ENCODE measurements at places on chromosomes 4 and X.

GRCh38 chr4:6926081-6926480 lies 16.5 kb downstream of the TBC1D14 start:
- DNase-seq = no peak

DNA sequence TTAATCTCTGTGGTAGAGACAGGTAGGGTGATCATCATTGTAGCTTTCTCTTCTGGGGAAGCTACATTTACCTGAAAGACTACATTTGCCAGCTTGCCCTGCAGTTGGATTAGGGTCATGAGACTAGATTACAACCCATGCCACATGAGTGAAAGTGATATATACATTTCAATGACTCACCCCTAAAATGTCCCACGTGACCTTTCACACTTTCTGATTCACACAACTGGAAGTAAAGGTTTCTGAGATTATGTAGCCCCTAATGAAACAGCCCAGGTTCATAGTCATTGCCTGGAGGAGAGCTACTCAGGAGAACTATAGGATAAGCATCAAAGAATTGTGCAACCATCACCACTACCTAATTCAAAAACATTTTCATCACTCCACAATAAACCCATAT lies 17.8 kb downstream of the PDCL2 start:
- DNase-seq = no peak

DNA sequence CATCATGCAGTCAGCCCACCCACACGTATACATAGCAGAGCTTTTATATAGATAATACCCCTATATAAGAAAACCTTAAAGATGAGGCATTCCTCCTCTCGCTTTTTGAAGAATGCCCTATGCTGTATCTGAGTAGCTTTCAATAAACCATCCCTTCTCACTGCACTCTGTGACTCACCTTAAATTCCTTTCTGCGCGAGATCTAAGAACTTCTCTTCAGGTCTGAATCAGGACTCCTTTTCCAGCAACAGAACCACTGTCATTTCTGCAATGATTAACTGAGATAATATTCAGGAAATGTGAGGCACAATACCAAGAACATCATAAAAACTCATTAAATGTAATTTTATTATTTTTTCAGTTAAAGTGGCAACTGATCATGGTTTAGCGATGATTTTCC lies 76.4 kb upstream of the DCLK2 start:
- no peak for DNase-seq

- DNase-seq = no peak
Observed at GRCh38 chrX:39874202-39874816, 223.4 kb downstream of the BCOR start.

DNA sequence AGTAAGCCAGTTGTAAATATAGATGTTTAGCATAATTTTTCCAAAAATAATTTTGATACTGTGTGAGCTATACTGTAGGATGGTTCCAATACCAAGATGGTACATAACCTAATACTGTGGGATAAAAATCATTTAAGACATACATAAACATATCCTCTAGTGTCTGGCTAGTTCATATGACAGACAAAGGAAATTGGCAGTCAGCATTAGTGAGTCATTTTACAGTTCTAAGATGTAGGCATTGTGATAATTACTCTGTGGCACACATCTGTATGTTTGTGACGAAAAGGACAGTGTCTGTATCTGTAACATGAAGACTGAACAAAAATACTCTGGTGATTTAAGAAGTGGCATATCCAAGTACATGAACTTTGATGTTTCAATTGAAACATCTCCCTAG lies 49.6 kb downstream of the UGT2A2 start:
- no peak for DNase-seq

- DNase-seq = no peak
Observed at GRCh38 chrX:698206-698605, 67.6 kb downstream of the SHOX start.

All from effector CD4-positive, alpha-beta T cell (primary cell).